Left forelimb (tissue), 1 donor: ENCODE measurements at places on chromosomes 5 and 9.

GRCh38 chr5:28402590-28403301 is 1364.4 kb upstream of the CDH9 start:
- DNase-seq, result no peak

DNA sequence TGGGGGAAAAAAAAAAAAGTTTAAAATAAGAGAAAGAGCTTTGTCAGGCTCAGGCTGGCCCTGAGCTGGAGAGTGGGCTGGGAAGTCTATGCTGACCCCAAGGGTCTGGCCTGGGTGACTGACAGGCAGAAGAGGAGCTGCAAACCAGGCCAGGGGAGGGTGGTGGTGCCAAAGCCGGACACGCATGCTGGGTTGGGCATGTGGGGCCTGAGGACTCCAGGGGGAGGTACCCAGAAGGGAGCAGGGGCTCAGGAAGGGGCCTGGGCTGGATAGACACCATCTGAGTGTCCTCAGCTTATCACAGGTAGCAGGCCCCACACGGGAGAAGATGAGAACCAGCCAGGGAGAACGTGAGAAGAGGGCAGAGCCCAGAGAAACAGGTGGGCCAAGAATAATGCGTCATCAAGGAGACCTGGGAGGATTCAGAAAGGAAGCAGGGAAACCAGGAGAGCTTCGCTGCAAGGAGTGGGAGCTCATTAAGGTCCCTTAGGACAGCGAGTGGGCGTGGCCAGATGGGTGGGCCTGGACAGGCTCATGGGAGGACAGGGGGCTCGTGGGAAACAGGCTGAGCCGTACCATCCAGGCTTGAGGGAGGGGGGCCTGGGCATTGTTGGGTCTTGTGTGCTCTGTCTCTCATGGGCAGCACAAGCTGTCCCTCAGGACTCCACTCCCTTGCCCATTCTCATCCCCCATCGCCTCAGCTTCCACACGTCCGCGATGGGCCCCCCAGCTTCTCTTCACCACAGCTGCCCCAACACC is 16.0 kb downstream of the TMOD1 start:
- DNase-seq, result peak; percentile 20

DNA sequence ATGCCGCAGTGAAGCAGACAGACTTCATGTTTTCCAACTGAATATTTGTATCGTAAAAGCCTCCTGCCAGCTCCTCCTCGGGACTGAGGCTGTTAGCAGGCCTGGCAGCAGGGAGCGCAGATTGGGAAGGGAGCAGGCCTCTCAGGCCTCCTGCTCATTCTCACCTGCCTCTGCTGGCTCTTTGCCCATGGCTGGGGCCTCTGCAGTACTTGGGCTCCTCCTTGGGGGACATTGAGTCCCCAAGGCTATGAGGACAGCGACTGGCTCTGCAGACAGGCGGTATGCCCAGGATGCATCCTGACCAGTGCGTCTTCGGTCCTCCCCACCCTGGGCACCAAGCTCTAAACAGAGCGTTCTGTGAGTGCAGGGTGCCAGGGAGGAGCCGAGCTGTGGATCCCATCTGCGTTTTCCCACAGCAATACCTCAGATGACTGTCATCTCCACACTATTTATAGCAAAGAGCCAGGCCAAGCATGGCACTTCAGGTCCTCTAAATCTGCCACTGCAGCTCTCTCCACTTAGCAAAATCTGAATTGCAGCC is 38.7 kb downstream of the TSTD2 start:
- peak; percentile 31 for DNase-seq

DNA sequence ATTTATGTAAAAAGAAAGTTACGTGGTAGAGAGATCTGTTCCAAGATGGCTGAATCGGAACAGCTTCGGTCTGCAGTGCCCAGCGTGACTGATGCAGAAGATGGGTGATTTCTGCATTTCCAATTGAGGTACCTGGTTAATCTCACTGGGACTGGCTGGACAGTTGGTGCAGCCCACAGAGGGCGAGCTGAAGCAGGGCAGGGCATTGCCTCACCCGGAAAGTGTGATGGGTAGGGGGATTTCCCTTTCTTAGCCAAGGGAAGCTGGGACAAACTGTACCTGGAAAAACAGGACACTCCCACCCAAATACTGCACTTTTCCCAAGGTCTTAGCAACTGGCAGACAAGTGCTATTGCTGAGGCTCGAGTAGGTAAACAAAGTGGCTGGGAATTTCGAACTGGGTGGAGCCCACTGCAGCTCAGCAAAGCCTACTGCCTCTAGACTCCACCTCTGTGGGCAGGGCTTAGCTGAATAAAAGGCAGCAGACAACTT is 13.1 kb upstream of the HSD17B4 start:
- no peak for DNase-seq

GRCh38 chr5:62312674-62313073 is 6.7 kb downstream of the KIF2A start:
- DNase-seq, result no peak

- DNase-seq, result no peak
Measured at GRCh38 chr9:96079779-96080178, 204.3 kb downstream of the ERCC6L2 start.

- no peak for DNase-seq
Measured at GRCh38 chr5:149609640-149610219, 28.4 kb downstream of the ARHGEF37 start.

- no peak for DNase-seq
Measured at GRCh38 chr9:68975365-68976043, 38.4 kb downstream of the PRKACG start.

DNA sequence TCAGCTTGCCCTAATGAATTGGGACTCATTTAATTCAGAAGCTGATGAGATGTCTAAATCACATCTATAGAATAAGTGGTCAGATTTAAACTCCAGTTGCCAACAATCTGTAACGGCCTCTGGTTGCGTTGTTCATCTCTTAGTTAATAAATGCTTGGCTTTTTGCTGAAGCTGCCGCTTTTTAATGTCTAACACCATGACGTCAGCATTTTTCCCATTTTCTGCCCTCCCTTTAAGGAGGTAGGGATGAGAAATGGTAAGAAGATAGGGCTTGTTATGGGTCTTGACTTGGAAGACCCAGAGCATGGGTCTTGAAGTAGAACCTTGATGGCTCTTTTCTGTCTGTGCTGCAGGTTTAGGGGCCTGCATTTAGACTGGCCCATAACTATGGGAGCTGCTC is 33.3 kb downstream of the PALM2AKAP2 start:
- DNase-seq, result no peak

GRCh38 chr9:81559709-81560108 is 129.6 kb downstream of the TLE1 start:
- DNase-seq, result no peak

- DNase-seq, result no peak
Measured at GRCh38 chr5:14172149-14172795, 29.1 kb downstream of the TRIO start.

DNA sequence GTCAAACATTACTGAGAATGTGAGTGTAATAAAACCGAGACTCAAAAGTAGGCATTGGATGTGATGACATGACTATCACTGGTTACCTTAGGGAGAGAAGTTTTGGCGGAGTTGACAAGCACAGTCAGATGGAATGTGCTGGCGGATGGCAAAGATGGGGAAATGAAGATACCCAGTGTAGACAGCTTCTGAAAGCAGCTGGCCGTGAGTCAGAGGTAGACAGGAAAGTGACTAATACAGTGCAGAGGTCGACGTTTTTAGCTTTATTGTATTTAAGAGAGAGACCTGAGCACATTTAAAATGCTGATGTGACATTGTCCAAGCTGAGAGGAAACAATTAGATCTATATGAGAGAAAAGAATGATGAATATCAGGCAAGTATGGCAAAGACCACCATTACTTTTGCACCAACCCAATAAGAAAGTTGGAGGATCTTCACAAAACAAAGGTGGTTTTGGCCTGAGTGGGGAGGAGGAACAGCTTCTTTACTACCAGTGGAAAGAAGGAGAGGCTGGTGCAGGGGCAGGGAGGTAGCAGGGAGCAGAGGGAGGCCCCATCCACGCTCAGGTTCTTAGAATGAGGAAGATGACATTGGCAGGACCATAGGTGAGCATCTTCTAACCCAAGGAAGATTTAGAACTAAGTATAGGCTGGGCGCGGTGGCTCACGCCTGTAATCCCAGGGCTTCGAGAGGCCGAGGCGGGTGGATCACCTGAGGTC is 36.7 kb upstream of the KCNIP1 start:
- DNase-seq, result no peak

- no peak for DNase-seq
Measured at GRCh38 chr5:57501414-57502201, 19.0 kb upstream of the ACTBL2 start.

DNA sequence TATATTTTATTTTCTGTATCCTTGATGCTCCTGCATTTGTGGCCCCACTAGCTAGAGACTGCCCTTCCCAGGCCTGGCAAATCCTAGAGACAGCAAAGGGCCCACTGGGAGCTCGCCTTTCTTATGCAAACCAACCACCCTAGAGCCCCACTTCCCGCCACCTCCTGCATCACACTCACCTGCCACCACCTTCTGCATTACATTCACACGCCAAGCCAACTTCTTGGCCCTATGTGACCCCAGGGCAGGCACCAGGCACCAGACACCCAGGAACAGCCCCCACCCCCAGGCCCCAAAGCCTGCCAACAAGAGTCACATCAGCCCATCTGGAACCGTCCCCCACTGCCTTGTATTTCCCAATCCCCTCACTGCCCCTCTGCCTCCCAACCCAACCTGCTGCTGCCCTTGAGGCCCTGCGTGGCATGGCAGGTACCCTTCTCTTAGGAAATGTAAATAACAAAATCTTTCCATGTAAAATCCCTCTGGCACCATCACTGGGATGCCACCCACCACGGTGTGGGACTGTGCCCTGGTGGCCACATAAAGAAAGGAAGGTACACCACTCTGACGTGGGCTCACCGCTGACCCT is 22.0 kb downstream of the ROR2 start:
- peak; percentile 51 for DNase-seq

GRCh38 chr5:16934123-16934522 is 2.0 kb downstream of the MYO10 start:
- DNase-seq, result peak; percentile 73

DNA sequence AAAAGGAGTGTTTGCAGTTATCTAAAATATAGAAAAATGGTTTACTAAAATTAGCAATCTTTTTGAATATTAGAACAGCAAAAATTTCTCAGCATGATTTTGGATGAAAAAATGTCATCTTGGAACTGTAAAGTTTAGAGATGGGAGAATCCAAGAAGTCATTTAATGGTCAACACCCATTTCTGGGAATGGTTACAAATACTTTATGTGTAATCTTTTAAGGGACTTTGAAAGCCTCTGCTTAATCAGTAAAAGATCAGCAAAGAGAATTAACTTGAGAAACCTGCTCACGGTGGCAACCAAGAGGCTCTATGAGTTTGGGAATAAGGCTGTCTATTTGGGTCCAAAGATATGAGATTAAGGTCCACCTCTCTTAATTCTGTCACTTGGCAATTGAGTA is 13.0 kb downstream of the C1QTNF3 start:
- DNase-seq, result no peak

DNA sequence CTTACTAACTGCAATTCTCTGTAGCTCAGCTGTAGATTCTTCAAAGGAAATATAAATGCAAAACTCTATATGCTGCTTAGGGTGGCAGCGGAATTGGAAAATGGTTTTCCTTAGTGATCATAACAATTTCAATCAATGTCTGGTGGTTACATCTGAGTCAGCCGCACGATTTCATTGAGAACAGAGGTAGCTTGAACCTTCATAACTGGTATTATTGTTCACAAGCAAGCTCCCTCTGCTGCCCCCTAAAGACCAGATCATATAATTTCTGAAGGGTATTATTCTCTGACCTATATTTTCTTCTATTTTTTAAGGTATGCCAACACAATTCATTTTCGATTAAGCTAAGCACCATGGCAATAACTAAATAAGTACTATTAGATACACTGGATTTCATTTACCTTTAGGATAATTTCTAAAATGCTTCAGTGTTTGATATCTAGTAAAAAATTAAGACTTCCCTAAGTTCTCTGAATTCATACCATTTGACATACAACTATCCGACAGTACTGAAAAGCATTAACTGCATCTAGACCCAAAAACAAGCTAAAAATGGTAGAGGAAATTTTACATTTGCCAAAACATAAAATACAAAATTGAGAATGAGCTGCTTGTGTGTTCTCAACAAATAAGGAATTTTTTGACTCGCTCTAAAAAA is 181.1 kb upstream of the SPEF2 start:
- DNase-seq, result no peak

DNA sequence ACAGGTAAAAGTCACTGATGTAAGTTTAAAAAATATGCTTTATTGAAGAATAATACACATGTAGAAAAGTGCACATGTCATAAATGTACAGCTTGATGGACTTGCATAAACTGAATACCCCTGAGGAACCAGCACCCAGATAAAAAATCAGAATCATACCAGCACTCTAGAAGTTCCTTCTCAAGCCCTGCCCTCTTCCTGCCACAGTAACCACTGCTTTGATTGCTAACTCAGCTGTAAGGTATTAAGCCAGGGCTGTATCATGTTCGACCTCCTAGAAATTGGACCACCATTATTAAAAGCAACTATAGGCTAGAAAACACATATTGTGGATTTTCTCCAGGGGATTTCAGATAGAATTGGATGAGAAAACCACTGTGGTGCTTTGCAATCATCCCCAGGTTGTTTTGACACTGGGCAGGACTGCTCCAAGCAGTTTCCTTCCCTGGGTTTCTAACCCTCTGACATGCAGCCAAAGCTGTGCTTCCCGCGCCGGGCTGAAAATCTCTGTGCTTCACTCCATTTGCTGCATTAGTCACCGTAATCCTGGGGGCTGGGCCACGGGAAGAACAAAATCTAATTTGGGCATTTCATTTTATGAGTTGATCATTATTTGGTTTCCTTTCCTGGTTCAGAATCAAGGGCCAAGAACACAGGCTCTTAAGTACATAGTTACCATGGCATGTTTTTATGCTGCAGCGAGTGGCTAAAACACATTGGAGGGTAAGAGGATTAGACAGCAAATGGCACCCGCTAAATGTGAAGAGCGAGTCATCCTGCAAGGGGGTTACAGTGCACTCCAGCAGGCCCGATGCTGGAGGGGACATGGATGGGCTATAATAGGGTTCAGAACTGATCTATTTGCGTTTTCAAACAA is 139.4 kb upstream of the IL12B start:
- no peak for DNase-seq

DNA sequence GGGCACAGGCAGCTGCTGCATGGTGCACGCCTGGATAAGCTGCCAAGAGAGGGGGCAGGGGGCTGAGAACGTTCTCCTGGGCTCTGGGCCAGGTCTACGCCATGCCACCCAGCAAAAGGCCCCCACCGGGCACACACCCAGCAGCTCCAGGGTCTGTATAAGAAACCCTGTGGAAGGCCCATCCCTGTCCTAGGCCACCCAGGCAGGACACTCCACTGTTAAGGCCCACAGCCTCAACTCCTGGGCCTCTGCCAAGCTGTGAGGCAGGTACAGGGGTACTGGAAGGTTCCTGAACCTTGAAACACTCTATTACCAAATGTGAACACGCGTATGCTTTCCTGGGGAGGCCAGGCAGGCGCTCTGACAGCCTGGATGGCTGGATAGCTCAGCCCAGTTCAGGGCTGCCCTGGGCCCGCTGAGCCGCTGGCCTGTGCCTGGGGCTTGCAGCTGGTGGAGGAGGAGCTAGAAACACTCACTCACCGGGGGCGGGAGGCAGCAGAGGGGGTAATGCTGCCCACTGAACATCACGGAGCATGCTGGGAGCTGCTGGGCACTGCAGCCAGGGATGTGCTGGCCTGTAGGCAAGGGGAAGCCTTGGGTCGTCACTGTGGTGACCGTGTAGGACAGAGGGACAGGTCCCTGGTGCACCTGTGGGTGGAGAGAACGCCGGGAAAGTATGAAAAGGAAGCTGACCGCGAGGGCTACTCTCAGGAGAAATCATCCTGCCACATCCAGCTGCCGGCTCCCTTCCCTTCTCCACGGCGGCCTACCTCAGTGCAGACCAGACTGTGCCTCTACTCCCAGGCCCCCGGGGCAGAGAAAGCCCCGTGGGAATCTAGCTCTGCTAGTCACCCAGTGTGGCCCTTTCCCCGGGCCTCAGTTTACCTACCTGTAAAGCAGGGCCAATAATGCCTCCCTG is 6.0 kb downstream of the RNF44 start:
- no peak for DNase-seq

- no peak for DNase-seq
Measured at GRCh38 chr9:79858508-79858907, 286.7 kb downstream of the TLE4 start.
